ENCODE measurements at places on chromosomes 2 and 18. TPM values are rescaled to one million over a fixed set of nuclear protein-coding genes. Genes with fewer than 3 reads are reported as not detected.

- DNase-seq, result no peak
Measured at GRCh38 chr2:105244451-105244850, 2.9 kb downstream of the GPR45 start.

DNA sequence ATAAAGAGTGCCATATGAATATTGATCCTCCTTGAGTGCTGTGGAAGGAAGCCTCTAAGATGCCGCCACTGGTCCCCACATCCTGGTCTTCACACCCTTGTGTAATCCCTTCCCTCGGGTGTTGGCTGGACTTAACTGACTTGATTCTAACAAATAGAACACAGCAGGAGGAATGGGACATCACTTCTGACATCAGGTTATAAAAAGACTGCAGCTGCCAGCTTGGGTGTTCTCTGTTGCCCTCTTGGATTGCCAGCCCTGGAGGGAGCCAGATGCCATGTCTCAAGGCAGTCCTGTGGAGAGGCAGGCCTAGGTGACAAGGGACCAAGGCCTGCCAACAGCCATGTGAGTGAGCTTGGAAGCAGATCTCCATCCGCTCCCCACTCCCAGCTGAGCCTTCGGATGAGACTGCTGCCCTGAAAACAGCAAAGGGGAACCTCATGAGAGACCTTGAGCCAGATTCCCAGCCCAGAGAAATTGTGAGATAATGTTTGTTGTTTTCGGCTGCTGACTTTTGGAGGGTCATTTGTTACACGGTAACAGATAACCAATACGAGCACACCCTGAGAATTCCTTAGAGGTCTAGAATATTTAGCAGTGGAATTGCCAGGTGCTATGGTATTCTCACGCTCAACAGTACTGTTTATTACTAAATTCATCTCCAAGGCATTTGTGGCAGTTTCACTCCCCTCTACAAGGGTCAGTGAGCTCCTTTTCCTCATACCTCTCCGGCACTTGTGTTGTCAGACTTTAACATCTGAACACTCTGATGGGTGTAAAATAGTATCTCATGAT, 32.5 kb downstream of the HPCAL1 start:
- no peak for DNase-seq

DNA sequence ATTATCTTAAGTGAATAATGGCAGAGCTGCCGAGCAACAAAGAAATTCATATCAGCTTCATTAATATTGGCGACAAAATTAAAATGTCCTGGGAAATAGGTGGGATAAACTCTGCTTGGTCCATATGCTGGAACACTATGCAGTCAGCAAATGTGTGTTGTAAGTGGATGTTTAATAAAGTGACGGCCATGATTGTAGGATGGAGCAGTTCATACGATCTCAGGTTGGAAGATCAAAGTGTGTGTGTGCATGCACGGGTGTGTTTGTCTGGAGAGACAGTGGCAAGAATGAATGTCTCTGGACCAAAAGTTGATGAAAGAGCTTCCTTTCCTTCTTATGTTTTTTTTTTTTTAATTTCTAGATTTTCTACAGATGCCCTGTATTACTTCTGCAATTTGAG, 14.8 kb downstream of the TWIST2 start:
- DNase-seq, result no peak

- DNase-seq, result no peak
Measured at GRCh38 chr2:181774685-181775084, 94.4 kb upstream of the NEUROD1 start.

Gene MYO5B
- total RNA-seq, result 0.97 TPM

Gene MZT2A
- 109 TPM for total RNA-seq
